ENCODE measurements at places on chromosomes 11 and 22.

DNA sequence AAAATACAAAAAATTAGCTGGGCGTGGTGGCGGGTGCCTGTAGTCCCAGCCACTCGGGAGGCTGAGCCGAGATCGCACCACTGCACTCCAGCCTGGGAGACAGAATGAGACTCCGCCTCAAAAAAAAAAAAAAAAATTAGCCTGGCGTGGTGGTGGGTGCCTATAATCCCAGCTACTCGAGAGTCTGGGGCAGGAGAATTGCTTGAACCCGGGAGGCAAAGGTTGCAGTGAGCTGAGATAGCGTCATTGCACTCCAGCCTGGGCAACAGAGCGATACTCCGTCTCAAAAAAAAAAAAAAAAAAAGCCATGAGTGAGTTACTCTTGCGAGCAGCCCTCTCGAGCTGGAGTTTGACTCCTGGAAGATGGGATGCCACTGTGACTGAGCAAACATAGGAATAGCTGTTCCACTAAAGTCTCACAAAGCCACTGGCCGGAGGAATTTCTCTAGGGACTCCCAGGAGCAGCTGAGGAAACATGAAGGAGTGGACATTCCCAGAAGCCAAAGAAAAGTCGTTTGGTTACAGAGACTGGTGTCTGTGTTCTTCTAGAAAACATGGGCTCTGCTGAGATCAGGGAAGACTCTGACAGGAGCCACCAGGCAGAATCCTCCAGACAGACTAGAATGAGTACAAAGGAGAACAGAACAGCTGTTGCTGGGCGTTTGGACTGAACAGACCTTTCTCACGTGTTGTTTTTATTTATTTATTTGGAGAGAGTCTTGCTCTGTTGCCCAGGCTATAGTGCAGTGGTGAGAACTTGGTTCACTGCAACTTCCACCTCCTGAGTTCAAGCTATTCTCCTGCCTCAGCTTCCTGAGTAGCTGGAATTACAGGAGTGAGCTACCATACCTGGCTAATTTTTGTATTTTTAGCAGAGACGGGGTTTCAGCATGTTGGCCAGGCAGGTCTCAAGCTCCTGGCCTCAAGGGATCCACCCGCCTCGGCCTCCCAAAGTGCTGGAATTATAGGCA lies 32.4 kb upstream of the MYH9 start:
- no peak overlapping the region for H3K4me3 ChIP-seq
- H3K4me1 ChIP-seq, result peaks cover 58% of the 10 kb centered on the region

GRCh38 chr22:40189997-40190396 lies 12.3 kb downstream of the TNRC6B start:
- H3K27ac ChIP-seq, result no peak overlapping the region
- peaks cover 57% of the 10 kb centered on the region for H3K4me1 ChIP-seq
- no peaks in the 10 kb centered on the region for H3K27me3 ChIP-seq
- H3K4me3 ChIP-seq, result no peak overlapping the region

DNA sequence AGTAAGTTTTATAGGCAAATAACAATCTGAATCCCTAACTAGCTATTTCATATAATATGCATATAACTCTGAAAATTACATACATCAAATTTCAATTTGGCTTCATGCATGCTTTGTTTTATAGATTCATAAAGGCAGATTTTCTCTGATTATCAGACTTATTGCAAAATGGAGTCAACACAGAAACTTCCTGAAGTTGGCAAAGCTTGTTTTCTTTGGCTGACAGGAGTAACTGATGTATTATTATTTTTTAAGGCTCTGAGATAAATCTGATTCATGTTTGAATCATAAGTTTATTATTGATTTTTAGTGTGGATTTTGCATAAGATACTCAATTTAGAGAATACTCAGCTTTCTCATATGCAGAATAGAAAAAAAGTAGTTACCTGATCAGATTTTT lies 356.3 kb upstream of the CCDC90B start:
- peaks cover 19% of the 10 kb centered on the region for H3K27me3 ChIP-seq
- DNase-seq, result no peak
- H3K4me1 ChIP-seq, result peaks cover 2% of the 10 kb centered on the region
- no peaks in the 10 kb centered on the region for H3K36me3 ChIP-seq
- H3K4me3 ChIP-seq, result no peak overlapping the region

DNA sequence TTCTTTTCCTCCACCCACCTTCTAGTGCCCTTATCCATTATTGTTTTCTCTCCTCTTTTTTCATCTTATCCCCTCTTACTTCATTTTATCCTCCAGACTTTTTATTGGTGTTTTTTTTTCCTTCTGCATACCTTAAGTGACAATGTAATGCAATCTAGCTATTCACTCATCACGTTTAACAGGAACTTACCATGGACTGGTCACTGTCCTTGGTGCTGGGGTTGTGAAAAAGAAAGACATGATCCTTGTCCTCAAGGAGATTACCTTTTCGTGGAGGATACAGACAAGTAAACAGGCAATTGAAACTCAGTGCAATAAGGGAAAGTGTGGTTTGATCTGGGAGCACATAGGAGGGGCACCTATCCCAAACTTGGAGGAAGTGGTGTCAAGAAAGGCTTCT lies 20.7 kb downstream of the SYT9 start:
- H3K4me1 ChIP-seq, result no peaks in the 10 kb centered on the region
- H3K36me3 ChIP-seq, result no peaks in the 10 kb centered on the region
- peaks cover 14% of the 10 kb centered on the region for H3K27me3 ChIP-seq
- no peak overlapping the region for H3K4me3 ChIP-seq

DNA sequence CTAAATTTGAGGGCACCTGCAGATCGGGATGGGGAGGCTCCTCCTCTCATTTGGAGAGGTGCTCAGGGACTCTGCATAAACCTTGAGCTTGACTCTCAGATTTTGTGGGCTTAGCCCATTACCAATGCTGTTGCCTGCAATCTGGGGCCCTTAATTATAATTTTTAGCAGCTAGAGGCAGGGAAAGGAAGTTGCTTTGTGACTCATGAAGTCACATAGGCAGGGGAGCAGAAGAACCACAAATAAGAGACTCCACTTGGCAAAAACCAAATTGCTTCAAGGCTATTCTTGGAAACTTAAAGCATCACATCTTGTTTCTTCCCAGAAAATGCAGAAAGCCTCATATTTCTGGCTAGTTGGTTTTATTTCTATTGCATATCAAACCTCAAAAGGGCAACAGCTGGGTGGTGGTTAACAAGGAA lies 46.9 kb downstream of the MICAL2 start:
- H3K27me3 ChIP-seq, result no peaks in the 10 kb centered on the region
- no peak for DNase-seq

GRCh38 chr11:115672999-115673411 lies 168.8 kb upstream of the CADM1 start:
- no peak overlapping the region for H3K4me3 ChIP-seq
- no peak overlapping the region for H3K27ac ChIP-seq
- no peaks in the 10 kb centered on the region for H3K4me1 ChIP-seq
- no peaks in the 10 kb centered on the region for H3K36me3 ChIP-seq
- no peaks in the 10 kb centered on the region for H3K27me3 ChIP-seq

DNA sequence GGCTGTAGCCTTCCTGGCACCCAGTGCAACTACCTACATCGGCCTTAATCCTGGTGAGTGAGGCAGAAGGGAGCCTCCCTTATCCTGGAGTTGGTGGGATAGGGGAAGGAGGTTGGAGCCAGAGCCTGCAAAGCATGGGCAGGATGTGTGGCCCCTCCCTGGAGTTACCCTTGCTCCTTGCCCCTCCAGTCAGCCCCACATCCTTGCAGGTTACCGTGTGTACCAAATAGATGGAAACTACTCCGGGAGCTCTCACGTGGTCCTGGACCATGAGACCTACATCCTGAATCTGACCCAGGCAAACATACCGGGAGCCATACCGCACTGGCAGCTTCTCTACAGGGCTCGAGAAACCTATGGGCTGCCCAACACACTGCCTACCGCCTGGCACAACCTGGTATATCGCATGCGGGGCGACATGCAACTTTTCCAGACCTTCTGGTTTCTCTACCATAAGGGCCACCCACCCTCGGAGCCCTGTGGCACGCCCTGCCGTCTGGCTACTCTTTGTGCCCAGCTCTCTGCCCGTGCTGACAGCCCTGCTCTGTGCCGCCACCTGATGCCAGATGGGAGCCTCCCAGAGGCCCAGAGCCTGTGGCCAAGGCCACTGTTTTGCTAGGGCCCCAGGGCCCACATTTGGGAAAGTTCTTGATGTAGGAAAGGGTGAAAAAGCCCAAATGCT lies 3.9 kb downstream of the SMPD1 start:
- no peak for DNase-seq
- no peaks in the 10 kb centered on the region for H3K27me3 ChIP-seq
- H3K4me1 ChIP-seq, result peaks cover 32% of the 10 kb centered on the region
- no peak overlapping the region for H3K4me3 ChIP-seq

DNA sequence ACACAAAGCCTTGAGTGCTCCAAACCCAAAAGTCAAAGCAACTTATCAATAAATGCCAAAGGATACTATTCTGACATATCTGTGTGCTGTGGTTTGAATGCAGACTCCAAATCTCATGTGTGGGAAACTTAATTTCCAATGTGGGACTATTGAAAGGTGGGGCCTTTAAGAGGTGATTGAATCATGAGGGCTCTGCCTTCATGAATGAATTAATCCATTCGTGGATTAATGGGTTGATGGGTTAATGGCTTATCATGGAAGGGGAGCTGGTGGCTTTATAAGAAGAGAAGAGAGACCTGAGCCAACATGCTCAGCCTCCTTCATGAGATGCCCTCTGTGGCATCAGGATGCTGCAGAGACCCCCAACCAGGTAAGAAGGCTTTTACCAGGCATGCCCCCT lies 16.8 kb upstream of the ZNF280A start:
- H3K4me1 ChIP-seq, result no peaks in the 10 kb centered on the region
- no peak overlapping the region for H3K27ac ChIP-seq

GRCh38 chr22:23204541-23205157 lies 24.3 kb downstream of the BCR start:
- no peak for DNase-seq
- no peak overlapping the region for H3K27ac ChIP-seq
- H3K27me3 ChIP-seq, result no peaks in the 10 kb centered on the region
- no peak overlapping the region for H3K4me3 ChIP-seq

DNA sequence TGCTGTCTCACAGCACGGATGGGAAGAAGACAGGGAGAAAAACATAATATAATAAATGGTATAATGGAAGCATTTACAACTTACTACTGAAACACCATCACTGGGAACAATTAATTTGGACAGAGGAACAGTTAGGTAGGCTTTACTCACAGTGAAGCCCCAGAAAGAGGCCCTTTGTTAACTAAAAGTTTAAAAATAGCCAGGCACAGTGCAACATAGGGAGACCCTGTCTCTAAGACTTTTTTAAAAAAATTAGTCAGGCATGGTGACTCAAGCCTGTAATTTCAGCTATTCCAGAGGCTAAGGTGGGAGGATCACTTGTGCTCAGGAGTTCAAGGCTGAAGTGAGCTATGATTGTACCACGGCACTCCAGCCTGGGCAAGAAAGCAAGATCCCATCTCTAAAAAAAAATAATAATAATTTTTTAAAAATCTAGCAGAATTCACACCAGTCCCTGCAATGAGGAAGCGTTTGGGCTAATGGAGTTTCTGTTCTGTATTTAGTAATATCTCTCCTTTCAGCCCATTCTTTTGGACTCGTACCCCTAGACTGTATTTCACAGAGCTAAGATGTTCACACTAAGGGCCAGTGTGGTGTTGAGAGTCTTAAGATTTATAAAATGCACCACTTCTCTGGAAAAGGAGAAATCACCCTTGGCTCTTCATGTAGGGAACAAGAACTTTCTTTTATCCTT lies 275.5 kb downstream of the SOX6 start:
- H3K4me1 ChIP-seq, result no peaks in the 10 kb centered on the region
- no peaks in the 10 kb centered on the region for H3K36me3 ChIP-seq
- no peaks in the 10 kb centered on the region for H3K27me3 ChIP-seq
- H3K4me3 ChIP-seq, result no peak overlapping the region
- no peak overlapping the region for H3K27ac ChIP-seq

- no peak overlapping the region for H3K27ac ChIP-seq
- H3K4me3 ChIP-seq, result no peak overlapping the region
- no peaks in the 10 kb centered on the region for H3K27me3 ChIP-seq
- no peak for DNase-seq
Measured at GRCh38 chr11:93908689-93909088, 58.3 kb upstream of the VSTM5 start.

- no peak for DNase-seq
- no peaks in the 10 kb centered on the region for H3K27me3 ChIP-seq
- H3K27ac ChIP-seq, result no peak overlapping the region
- no peaks in the 10 kb centered on the region for H3K4me1 ChIP-seq
- H3K4me3 ChIP-seq, result no peak overlapping the region
Measured at GRCh38 chr11:31711137-31711536, 100.0 kb downstream of the PAX6 start.

DNA sequence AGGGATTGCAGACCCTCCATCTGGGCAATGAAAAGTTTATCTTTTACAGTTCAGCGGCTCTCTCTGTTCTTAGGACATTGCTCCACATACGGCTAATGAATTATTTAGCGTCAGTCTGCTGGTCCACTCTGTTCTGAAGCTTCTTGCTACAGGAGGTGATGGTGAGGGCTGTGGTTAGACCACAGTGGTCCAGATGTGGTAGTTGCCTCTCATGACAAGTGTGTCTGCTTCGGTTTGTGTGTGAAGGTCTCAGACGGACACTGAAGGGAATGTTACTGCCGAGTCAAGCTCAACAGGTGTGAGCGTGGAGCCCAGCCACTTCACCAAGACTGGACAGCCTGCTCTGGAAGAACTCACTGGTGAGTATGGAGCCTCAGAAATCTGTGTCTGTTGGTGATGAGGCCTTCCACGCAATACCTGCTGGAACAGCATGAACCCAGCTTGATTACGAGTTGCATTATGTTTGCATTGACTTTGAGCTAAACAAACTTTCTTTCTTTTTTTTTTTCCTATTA lies 220.8 kb downstream of the DBX1 start:
- no peak for DNase-seq
- H3K27ac ChIP-seq, result no peak overlapping the region
- peaks cover 8% of the 10 kb centered on the region for H3K4me1 ChIP-seq
- no peak overlapping the region for H3K4me3 ChIP-seq

DNA sequence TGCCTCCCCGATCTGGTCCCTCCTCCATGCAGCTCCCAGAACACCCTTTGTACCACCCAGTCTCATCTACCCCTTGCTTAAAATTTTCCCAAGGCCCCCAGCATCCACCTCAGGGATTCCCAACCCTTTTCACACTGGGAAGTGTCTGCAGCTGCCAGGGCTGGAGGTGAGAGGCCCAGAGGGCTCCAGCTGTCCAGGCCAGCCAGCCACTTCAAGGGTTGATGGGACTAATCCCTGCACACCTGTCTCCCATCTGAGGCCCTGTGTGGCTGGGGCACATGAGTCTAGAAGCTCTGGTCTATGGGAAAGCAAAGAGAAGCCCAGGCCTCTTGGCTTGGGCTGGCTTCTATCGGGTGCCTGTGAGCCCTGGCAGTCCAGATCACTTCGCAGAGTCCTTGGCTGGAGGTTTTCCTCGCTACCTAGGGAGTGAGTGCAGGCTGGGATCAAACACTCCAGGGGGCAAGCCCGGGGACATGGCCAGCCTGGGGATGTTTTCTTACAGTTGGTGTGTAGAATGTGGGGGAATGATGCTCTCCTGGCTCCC lies 41.1 kb upstream of the TPBGL start:
- no peak overlapping the region for H3K27ac ChIP-seq
- H3K4me3 ChIP-seq, result no peak overlapping the region
- H3K27me3 ChIP-seq, result peaks cover 4% of the 10 kb centered on the region
- H3K36me3 ChIP-seq, result no peaks in the 10 kb centered on the region
- no peaks in the 10 kb centered on the region for H3K4me1 ChIP-seq
